ENCODE measurements at places on chromosomes 7 and 10.

GRCh38 chr7:116540743-116541142, 15.9 kb downstream of the CAV1 start:
- no peak for DNase-seq

DNA sequence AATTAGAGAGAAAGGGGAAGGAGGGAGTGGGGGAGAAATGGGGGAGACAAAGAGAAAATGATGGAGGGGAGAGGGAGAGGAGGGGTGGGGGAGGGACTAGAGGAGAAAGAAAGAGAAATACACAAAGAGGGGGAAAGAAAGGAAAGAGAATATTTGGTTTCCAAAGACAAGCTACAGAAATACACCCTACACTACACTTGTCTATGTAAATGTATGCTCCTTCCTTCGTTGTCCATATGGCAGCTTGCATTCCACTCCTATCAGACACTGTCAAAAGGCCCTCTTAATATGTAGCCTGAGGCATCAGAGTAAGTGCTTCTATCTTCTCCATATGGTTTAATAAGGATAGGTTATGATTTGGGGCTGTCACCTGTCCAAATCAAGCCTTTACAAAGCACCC, 92.8 kb upstream of the FEZF1 start:
- no peak for DNase-seq

DNA sequence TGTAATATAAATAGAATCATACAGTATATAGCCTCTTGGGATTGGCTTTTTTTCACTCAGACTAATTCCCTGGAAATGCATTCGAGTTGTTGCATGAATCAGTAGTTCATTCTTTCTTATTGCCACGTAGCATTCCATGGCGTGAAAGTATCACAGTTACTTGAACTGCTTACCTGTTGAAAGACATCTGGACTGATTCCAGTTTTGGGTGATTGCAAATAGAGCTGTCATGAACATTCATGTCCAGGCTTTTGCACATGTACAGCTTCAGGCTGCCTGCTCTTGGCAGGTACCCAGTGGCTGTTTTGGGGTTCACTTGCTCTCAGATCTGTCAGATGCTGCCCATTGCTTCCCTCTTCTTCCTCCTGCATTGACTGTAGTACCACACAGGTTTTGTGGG, 54.9 kb downstream of the LRGUK start:
- no peak for DNase-seq

DNA sequence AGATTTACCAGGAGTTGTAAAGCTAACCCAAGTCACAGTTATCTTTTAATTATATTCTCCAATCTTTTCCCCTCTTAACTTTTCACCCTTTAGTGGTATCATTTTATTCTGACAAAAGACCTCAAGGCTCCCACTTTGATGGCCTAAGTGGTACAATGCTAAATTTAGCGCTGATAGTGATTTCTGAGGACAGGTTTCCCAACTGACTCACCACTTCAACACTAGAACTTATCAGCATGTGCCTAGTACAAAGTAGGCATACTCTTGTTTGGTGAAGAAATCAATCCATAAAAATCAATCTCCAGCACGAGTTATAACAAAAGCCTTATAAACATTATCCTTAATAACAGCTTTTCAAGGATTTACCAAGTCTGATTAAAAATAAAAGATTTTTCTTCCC, 7.5 kb downstream of the SNX13 start:
- DNase-seq: no peak

DNA sequence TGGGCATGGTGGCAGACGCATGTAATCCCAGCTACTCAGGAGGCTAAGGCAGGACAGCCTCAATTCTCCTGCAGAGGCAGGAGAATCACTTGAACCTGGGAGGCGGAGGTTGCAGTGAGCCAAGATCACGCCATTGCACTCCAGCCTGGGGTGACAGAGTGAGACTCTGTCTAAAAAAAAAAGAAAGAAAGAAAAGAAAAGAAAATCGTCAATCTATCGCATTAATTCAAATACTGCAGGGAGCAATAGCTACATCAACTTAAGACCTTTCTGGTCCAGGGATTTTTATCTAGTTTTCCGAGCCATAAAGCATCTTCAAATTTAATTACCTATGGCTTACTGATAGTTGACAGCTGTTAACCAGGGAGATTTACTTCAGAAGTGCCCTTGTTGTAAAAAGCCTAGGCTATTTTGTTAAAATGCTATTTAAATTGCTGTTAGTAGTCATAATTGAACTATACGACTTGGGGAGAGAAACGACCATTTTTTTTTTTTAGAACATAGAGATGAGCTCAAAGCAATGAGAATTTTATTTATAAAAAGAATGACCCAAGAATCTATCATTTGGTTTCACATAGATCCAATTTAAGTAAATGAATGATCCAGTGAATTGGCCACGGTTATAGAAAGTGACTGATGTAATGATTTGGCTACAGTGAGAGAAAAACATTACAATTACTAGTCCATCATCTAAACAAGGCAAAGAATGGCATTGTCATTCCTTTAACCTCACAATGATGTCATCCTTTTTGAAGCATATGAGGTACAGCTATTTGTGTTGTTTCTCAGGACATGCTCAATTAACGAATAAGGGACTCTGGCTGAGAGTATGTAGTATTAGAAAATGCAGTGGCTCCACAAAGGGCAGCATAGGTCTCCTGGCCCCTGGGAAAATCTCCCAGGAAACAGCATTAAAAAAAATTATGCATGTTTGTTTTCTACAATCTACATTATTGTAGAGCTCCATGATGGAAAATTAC, 85.3 kb downstream of the SEMA3C start:
- no peak for DNase-seq

DNA sequence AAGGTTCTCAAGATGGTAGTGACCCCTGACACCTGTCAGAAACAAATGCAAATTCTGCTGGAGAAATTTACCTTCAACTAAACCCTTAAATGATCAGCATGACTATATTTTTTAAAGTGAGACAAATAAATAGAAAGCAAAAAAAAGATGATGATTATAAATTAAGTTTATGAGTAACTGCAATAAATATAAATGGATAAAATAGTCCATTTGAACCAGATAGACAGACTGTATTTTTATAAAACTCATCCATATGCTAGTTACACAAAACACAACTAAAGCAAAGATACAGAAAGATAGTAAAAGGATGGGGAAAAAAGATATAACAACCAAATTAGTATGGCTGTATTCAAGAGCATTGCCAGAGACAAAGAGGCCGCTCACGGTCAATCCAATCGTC, 5.9 kb downstream of the TMEM176A start:
- no peak for DNase-seq

DNA sequence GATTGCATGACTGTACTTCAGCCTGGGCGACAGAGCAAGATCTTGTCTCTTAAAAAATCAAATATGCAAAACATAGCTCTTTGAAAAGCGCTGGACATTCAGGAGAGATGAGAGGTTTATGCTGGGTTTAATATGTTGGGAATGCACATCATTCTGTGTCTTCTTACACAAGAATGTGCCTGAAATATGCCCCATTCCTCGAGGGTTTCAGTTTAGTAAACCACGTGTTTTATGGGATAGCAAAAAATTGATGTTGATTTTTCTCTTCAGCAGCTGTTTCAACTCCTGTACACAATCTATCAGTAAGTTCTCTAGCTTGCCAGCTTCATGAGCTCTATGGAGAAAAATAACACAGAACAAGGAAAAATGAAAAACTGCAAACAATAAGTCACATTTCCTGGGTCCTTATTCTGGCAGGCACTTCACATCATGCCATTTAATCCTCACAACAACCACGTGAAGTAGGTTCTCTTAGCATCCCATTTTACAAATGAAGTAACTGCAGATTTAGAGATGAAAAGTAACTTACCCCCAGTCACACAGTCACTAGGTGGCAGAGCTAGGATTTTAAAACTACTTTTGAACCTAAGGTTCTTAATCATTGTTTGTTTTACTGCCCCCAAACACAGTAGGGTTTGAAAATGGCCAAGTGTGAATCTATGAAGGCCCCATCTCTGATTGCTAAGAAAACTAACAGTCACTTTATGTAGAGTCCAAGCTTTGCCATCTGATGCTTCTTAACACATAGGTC, 423.6 kb downstream of the PHTF2 start:
- DNase-seq: no peak

DNA sequence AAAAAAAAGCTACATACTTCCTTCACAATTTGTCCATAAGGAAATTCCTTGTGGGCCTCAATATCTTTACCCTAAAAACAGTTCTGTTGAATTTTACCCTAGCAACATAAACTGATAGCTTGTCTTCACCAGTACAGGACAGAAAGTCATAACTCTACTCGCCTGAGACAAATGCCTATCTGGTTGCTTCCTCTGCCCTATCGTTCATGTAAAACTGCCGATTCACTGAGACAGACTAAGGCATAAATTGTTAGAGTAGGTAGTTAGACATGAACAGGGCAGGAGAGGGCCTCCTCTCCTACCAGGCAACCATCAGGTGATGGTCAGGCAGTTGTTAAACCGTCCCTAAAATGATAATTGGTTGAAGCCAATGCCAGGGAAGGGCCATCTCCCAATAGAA, 25.0 kb downstream of the IFIT3 start:
- no peak for DNase-seq

DNA sequence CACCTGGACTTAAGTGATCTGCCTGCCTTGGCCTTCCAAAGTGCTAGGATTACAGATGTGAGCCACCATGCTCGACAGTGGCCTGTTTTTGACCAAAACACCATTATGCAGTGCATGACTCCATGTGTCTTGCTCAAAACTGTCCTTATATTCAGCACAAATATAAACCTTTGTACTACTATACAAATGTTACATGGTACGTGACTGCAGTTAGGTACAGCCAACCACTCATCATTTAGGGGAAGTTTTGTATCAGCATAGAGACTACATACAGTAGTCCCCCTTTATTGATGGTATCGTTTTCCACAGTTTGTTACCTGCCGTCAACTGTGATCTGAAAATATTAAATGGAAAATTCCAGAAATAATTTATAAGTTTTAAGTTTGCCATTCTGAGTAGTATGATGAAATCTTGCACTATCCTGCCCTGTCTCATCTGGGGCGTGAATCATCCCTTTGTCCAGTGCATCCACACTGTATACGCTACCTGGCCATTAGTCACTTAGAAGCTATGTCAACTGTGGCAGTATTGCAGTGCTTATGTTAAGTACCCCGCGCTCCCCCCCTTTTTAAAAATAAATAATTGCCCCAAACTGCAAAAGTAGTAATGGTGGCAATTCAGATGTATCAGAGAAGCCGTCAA, 23.3 kb upstream of the ZNF282 start:
- DNase-seq: no peak

DNA sequence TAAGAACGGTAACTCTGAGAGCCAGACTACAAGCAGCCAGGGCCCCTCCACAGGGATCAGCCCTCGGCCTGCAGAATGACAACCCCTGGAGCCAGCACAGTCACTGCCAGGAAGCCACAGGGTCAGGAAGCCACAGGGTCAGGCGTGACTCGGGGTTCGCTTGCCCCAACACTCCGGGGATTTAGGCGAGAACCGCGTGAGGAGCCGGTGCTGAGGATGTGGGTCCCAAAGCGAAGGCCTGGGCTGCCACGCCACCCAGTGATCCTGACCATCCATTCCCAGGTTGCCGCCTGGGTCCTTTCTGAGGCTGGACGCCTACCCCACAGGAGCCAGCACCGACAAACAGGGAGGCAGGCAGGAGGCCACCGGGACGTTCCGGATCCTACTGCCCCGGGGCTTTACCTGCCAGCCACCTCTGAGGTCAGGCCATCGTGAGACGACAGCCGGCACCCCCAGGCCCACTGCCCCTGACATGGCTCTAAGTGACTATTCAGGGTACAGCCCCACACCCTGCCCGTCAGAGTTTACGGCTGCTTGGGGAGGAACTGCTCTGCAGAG, 228.6 kb downstream of the ELFN1 start:
- no peak for DNase-seq

GRCh38 chr10:20622531-20623211, 274.4 kb downstream of the NEBL start:
- DNase-seq: no peak

GRCh38 chr10:122176232-122177213, 94.6 kb upstream of the BTBD16 start:
- DNase-seq: no peak

GRCh38 chr7:13639396-13639795, 350.1 kb downstream of the ETV1 start:
- DNase-seq: no peak

GRCh38 chr7:47931005-47932004, 17.0 kb downstream of the PKD1L1 start:
- DNase-seq: no peak

DNA sequence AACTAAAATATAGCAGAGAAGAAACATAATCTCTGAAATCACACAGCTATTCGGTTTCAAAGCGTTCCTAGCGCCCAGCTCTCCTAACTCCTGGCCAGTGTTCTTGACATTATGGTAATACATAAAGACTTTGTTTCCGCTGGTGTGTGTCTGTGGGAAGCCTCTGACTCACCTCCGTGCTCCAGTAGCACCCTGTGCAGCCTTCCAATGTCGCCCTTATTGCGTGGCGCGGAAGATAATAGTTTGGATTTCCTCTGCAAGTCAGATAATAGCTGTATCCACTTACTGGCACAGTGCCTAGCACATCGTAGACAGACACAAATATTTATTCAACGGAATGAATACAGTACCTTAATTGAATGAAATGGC, 570 bp downstream of the BMS1 start:
- DNase-seq: no peak

DNA sequence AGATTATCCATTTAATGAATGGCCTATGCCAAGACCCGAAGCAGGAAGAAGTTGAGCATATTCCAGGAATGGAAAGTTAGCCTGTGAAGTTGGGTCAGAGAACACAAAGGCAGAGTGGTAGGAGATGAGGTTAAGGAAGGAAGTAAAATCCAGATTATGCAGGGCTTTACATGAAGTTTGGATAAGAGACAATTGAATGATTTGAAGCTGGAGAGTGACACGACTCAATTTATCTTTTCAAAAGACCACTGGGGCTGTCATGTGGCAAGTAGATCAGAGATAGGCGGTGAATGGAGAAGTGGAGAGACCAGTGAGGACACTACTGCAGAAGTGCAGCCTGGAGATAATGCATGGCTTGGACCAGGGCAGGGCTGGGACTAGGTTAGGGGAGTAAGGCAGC, 7.2 kb upstream of the CNOT4 start:
- no peak for DNase-seq

DNA sequence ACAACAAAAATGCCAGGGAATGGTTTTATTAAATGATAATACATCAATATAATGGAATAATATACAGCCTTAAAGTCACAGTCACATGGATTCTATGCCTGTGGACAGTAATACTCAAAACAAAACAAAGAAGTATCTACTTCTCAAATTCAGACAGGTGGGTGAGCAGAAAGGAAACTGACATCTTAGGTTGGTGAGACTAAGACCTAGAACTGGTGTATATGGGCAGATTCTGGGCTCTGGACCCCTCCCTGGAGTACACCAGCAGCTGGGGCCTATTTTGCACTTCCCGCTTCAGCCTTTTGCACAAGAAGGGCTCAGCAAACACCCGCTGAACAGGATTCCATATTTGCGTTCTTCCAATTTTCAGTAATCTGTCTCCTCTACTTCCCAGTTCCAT, 5.4 kb upstream of the FIS1 start:
- no peak for DNase-seq

DNA sequence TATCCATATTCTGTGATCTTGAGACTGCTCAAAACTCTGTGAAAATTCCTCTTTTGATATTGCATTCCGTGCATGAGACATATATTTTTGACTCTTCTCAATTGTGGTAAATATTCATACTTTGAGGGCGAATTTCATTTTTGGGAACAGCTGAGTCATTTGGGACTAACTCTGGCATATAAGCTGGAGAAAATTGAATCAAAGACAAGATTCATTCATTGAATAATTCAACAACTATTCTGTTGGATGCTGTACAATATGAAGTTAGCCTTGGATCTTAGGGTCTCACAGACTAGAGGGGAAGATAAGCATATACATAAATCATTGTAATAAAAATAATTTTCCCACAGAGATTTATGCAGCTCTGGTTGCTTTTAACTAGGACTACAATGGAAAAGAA, 183.2 kb upstream of the NEBL start:
- DNase-seq: no peak

- DNase-seq: peak; percentile 89
These were observed 10.4 kb upstream of the CLCN1 start for GRCh38 chr7:143305423-143306070.
